ENCODE measurements at places on chromosomes 5 and 9. TPM values are rescaled to one million over a fixed set of nuclear protein-coding genes. Genes with fewer than 3 reads are reported as not detected.

GRCh38 chr5:72480841-72481240 lies 26.4 kb downstream of the ZNF366 start:
- H3K27me3 ChIP-seq = no peaks in the 10 kb centered on the region
- no peak overlapping the region for H3K4me3 ChIP-seq
- no peaks in the 10 kb centered on the region for H3K36me3 ChIP-seq
- no peaks in the 10 kb centered on the region for H3K4me1 ChIP-seq
- H3K27ac ChIP-seq = no peak overlapping the region
- no peak for DNase-seq

GRCh38 chr9:87684627-87685219 lies 41.2 kb upstream of the CTSL start:
- H3K4me3 ChIP-seq = no peak overlapping the region
- no peak overlapping the region for H3K27ac ChIP-seq
- no peaks in the 10 kb centered on the region for H3K27me3 ChIP-seq
- H3K4me1 ChIP-seq = no peaks in the 10 kb centered on the region

DNA sequence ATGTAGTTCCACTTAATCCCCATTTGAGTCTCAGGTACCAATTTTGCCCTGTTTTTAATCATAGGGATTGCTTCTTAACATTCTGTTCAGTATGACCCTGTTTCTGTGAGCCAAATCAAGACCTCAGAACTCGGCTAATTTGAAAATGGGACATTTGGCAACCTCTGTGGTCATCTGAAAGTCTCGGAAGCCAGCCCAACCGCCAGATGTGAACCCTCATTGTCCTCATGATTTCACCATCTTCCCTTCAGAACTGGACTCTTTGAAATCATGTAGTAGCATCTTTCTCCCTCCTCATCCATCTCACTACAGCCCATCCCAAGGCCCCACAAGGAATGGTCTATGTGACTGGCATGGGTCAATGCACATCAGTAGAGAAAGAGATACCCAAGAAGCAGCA lies 88.9 kb downstream of the S1PR3 start:
- H3K4me1 ChIP-seq = no peaks in the 10 kb centered on the region
- peaks cover 3% of the 10 kb centered on the region for H3K27me3 ChIP-seq
- DNase-seq = no peak
- no peak overlapping the region for H3K4me3 ChIP-seq
- no peaks in the 10 kb centered on the region for H3K36me3 ChIP-seq

Gene IFNA7
- not detected for total RNA-seq

DNA sequence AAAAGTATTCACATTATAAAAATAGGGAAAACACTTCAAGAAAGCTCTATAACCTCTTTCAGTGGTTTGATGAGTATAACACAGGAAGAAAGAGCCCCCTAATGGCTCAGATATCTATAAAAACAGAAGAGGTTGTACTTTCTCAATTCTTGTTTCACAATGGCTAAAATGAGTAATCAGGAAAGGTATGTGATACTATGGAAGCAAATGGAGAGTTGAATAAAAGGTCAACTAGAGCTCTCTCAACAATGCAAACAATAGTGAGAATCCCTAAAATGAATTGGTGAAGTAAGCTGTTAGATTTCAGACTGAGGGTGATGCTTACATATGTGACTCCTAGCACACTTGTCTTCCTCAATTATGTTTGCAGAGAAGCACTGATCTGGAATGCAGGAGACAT lies 584.6 kb upstream of the CDH18 start:
- no peak for DNase-seq
- no peaks in the 10 kb centered on the region for H3K4me1 ChIP-seq
- H3K4me3 ChIP-seq = no peak overlapping the region
- no peaks in the 10 kb centered on the region for H3K36me3 ChIP-seq
- H3K27me3 ChIP-seq = no peaks in the 10 kb centered on the region

Gene AK1
- 54.2 TPM for total RNA-seq

DNA sequence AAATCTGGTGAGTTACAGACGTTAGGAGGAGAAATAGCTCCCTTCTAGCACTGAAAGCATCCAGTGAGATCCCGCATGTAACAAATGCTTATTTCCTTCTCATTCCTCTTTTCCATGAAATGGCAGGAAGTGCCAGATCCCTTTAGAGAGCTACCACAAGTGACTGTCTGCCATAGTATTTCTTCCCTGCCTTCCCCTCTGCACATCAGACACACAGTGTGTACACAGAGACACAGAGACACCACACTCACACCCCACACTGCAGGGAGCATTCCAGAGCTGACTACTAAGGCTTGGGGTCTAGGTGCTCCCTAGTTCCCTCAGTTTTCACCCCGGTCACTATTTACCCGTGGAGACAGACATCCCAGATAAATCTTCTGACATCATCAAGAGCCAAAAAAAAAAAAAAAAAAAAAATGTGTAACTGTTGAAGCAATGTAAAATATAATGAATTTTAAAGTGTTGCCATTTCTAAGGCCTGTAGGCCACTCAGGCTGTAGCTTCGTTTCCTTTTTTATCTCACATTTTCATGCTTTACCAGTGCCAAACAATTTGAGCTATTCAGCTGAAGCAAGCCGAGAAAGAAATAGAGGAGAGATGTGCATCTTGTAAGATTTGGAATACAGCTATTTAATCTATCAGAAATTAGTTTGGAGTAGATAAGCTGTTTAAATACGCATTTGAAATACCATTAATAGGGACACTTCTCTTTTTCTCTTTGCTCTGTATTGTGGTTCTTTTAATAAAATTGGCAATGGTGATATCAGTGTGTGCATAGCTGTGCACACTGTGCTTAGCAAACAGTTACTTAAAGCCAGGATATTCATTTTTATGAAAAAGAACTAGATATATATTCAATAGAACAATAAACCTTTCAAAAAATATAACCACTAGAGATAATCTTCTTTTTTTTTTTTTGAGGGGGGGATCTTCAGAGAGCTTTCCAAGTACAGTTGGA lies 405.5 kb downstream of the PDE4D start:
- DNase-seq = no peak
- H3K4me3 ChIP-seq = no peak overlapping the region
- H3K27me3 ChIP-seq = no peaks in the 10 kb centered on the region
- no peak overlapping the region for H3K27ac ChIP-seq

Gene ST6GALNAC4
- total RNA-seq = 33.0 TPM

DNA sequence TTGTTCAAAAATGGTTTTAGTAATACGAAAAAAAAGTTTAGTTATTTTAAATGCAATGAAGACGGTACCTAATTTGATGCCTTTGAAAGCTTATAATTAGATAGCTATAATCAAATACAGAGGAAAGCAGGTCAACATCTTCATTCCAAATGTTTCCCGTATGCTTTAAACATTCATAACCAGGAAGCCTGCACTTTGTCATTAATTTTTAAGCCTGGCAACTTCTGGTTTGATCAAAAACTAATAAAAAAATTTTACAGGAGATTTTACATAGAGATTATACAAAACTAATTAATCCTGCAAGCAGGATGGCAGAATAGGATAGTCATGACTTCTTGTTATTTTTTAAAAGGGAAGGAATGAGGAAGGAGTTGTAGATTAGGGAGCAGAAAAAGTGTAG lies 353.0 kb downstream of the FBXL17 start:
- H3K4me1 ChIP-seq = no peaks in the 10 kb centered on the region
- no peak overlapping the region for H3K4me3 ChIP-seq
- H3K27ac ChIP-seq = no peak overlapping the region
- no peaks in the 10 kb centered on the region for H3K27me3 ChIP-seq
- DNase-seq = no peak
- H3K36me3 ChIP-seq = no peaks in the 10 kb centered on the region

Gene SPINK7
- total RNA-seq = not detected

DNA sequence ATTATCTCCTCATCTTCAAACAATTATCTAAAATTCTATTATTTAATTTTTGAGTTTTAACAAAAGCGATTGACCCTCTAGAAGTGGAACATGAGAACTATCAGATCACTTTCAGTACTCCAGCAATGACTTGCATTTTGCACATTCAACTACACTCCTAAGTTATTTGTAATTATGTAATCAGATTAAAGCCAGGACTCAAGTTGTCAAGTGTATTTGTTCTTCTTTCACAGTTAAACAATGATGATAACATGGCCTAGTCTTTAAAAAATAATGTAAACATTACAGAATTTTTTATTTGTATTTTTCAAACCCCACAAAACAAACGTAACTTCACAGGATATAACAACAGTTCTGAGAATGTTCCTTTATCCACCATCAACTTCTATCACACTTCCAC lies 2148.9 kb upstream of the ACO1 start:
- H3K4me1 ChIP-seq = no peaks in the 10 kb centered on the region
- H3K4me3 ChIP-seq = no peak overlapping the region
- no peak for DNase-seq
- H3K27me3 ChIP-seq = no peaks in the 10 kb centered on the region

DNA sequence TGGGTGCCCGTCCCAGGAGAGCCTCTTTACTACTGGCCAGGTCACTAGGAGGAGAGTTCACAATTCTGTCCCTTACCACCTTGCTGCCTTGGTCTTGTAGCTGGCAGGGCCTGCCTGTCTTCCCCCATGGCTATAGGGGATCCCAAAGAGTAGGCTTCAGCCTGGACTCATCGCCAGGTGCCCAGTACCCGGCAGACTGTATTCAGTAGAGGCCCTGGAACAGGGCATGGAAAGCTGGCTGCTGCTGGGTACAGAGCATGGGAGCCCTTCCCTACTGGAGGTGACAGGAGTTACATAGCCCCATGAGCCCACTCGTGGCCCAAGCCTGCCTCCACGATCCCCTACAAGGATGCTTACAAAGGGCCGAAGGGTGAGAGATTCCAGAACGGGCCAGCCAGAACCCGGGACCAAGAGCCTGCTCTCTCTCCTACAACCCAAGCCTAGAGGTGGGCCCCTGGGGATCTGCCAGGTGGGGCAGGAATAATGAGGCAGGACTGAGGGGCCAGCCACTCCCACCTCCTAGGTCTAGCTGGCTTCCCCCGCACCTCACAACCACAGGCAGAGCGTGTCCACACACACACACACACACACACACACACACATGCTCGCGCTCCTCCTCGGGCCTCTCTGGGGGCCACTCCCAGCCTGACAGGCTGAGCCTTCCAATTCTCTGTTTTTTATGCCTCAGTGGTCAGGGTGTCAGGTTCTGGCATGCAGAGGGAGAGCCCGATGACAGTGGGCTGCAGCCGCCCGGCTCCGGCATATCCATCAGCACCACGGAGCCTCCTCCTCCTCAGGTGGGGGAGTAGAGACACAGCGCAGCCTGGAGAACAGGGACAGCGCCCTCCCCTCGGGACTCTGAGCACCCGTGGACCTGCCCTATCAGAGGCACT lies 186.0 kb downstream of the PAX5 start:
- H3K4me3 ChIP-seq = no peak overlapping the region
- DNase-seq = no peak
- no peaks in the 10 kb centered on the region for H3K27me3 ChIP-seq
- H3K27ac ChIP-seq = no peak overlapping the region
- no peaks in the 10 kb centered on the region for H3K4me1 ChIP-seq
- H3K36me3 ChIP-seq = no peaks in the 10 kb centered on the region

DNA sequence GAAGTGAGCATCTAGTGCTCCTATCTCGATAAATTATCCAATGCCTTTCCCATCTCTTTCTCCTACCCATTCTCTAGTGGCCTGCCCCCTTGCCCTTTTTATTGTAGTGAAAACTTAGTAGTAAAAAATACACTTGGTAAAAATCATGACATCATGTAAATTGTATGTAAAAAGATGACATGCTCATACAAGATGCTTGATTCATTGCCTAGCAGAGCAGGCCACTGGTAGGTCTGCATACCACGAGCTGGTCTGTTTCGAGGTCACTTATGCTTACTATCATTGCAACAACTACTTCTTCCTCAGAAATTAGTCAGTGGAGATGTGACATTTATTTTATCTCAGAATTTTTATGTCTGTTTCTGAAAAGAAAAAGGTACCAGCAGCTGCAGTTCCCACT lies 177.3 kb downstream of the C9orf152 start:
- no peaks in the 10 kb centered on the region for H3K4me1 ChIP-seq
- no peaks in the 10 kb centered on the region for H3K36me3 ChIP-seq
- H3K27ac ChIP-seq = no peak overlapping the region
- H3K4me3 ChIP-seq = no peak overlapping the region
- no peak for DNase-seq
- H3K27me3 ChIP-seq = no peaks in the 10 kb centered on the region

DNA sequence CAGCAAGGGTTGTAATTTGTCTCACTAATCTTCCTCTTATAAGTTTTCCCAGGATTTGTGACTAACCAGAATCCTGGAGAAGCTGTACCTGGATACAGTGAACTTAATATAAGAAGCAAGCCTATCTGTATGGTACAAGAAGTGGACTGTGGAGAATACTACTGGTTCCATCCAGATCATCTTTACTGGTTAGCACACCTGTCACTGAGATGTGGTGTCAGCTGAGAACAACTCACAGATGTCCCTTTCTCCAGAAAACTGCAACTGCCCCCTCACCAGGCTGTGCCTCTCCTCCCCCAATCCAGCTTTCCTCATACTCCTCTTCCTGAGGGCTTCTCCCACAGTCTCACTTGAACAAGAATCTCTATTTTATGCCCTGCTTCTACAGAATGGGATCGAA lies 4.9 kb downstream of the FBXO10 start:
- no peaks in the 10 kb centered on the region for H3K36me3 ChIP-seq
- no peak overlapping the region for H3K27ac ChIP-seq
- H3K4me1 ChIP-seq = peaks cover 6% of the 10 kb centered on the region
- no peaks in the 10 kb centered on the region for H3K27me3 ChIP-seq
- H3K4me3 ChIP-seq = no peak overlapping the region
- no peak for DNase-seq

Gene FOXD4
- not detected for total RNA-seq

GRCh38 chr5:96506376-96506775 lies 73.3 kb upstream of the PCSK1 start:
- no peak for DNase-seq
- H3K4me1 ChIP-seq = no peaks in the 10 kb centered on the region
- H3K27ac ChIP-seq = no peak overlapping the region
- H3K4me3 ChIP-seq = no peak overlapping the region
- no peaks in the 10 kb centered on the region for H3K27me3 ChIP-seq

DNA sequence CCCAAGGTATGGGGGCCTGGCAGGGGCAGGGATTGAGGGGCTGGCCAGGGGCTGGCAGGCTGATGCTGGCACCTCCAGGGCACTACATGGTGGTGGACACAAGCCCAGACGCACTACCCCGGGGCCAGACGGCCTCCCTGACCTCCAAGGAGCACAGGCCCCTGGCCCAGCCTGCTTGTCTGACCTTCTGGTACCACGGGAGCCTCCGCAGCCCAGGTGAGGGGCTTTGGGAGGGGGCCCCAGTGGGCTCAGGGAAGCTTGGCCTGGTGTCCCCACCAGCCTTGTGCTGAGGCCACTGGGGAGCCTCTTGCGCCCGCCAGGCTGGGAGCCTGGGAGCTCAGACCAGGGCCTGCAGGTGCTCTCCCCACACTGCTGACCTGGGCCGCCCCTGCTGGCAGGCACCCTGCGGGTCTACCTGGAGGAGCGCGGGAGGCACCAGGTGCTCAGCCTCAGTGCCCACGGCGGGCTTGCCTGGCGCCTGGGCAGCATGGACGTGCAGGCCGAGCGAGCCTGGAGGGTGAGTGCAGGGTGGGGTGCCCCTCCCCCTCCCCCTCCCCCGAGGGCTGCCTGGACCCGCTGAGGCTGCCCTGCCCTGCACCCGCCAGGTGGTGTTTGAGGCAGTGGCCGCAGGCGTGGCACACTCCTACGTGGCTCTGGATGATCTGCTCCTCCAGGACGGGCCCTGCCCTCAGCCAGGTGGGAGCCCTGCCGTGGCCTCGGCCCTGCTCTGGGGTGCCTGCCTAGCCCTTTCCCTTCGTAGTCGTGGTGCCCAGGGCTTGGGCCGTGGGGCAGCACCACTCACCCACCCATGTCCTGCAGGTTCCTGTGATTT lies 5.7 kb downstream of the MAMDC4 start:
- peaks cover 12% of the 10 kb centered on the region for H3K36me3 ChIP-seq
- H3K4me3 ChIP-seq = no peak overlapping the region
- H3K27me3 ChIP-seq = no peaks in the 10 kb centered on the region
- no peak for DNase-seq
- H3K27ac ChIP-seq = no peak overlapping the region
